ENCODE measurements at places on chromosomes 16 and 17. TPM values are rescaled to one million over a fixed set of nuclear protein-coding genes. Genes with fewer than 3 reads are reported as not detected.
A peak's percentile ranks its signal among the peaks of the same experiment; 100 is the strongest.

LGALS9C gene
- total RNA-seq: not detected

ARL5C gene
- total RNA-seq: not detected

ZNF423 gene
- not detected for total RNA-seq

GRCh38 chr17:58587713-58588117 lies 73.3 kb upstream of the MTMR4 start:
- no peak overlapping the region for H3K27ac ChIP-seq
- no peaks in the 10 kb centered on the region for H3K36me3 ChIP-seq
- DNase-seq: peak; percentile 70
- no peaks in the 10 kb centered on the region for H3K4me1 ChIP-seq

DNA sequence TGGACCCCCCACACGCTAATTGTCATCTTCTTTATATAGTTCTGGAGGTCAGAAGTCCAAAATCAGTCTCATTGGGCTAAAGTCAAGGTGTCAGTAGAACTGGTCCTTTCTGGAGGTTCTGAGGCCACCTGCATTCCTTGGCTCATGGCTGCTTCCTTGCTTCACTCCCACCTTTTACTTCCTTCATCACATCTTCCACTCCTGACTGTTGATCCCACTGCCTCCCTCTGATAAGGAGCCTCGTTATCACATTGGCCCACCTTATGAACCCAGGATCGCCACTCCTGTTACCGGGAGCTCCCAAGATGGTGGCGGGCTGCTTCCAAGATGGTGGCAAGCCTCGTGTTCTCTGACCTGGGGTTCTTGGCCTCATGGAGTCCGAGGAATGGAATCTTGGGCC lies 83.0 kb downstream of the CDC27 start:
- no peak overlapping the region for H3K27ac ChIP-seq
- no peaks in the 10 kb centered on the region for H3K36me3 ChIP-seq
- H3K4me3 ChIP-seq: no peak overlapping the region
- no peaks in the 10 kb centered on the region for H3K4me1 ChIP-seq
- peaks cover 2% of the 10 kb centered on the region for H3K27me3 ChIP-seq

DNA sequence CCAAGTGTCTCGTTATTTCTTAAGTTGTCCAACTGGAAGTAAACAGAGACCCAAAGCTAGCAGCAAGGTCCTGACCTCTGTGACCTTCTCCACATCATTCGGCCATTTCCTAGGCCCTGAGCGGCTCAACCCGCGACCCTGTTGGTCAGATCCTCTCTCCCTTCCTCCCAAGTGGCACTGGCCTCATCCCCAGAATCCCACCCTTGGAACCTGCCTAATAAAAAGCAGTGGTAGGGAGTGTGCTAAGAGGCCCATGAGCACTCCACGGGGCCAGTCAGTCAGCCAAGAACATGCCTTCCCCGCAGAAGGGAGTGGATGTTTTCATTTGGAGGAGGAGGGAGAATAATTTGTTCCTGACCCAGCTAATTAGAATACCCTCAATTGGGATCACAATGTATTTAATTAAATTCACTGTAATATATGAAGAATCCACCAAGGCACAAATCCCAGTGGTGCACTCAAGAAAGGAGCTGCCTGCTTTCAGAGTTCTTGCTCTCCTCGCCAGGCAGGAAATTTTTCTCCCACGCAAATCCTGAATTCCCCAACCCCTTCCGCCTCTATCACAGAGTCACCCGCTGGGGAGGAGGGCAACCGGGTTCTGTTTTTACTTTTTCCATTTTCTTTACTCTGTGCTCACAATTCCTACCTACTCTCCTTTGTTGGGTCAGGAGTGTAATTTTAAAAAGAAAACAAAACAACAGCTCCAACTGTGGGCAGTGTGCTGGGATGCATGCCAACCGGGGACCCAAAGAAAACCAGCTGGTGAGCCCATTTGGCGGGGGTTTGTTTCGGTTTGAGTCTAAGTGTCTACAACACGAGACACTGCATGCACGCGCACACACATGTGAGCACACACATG lies 153.4 kb downstream of the ZFHX3 start:
- no peak for DNase-seq
- peaks cover 3% of the 10 kb centered on the region for H3K36me3 ChIP-seq
- no peak overlapping the region for H3K4me3 ChIP-seq
- peaks cover 2% of the 10 kb centered on the region for H3K27me3 ChIP-seq

DNA sequence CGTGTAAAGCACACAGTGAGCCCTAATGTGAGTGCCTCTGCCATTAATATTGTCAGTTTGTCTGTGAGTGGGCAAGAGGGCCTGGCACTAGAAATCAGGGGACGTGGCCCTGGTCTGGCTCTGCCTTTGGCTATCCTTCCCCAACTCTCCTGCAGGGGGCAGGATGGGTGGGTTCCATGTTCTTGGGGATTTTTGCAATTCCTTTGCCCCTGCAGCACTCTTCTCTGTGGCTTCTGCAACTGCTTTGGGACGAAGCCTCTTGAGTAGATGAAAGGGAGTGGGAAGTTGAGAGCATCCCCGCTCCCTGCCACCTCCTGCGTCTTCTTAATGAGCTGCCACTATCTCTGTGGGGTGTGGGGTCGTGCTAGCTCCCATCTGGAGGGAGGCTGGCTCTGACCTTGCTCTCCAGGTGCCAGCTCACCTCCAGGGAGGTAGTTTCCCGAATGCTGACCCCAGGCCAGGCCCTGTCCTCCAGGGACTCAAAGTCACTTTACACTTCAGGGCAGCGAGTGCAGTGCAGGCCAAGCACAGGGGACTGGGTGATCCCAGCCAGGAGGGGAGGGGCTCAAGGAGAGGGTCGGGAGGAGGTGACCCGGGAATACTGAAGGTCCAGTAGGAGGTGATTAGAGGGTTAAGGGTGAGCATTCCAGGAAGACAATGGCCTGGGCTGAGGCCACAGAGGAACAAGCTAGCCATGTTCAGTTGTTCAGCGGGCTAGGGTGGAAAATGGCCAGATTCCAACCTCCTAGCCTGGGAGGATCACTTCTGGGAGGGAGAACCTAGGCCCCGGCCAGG lies 121.0 kb upstream of the NLRP1 start:
- H3K36me3 ChIP-seq: no peaks in the 10 kb centered on the region
- H3K4me1 ChIP-seq: no peaks in the 10 kb centered on the region
- DNase-seq: peak; percentile 20
- H3K27me3 ChIP-seq: peaks cover 9% of the 10 kb centered on the region

DNA sequence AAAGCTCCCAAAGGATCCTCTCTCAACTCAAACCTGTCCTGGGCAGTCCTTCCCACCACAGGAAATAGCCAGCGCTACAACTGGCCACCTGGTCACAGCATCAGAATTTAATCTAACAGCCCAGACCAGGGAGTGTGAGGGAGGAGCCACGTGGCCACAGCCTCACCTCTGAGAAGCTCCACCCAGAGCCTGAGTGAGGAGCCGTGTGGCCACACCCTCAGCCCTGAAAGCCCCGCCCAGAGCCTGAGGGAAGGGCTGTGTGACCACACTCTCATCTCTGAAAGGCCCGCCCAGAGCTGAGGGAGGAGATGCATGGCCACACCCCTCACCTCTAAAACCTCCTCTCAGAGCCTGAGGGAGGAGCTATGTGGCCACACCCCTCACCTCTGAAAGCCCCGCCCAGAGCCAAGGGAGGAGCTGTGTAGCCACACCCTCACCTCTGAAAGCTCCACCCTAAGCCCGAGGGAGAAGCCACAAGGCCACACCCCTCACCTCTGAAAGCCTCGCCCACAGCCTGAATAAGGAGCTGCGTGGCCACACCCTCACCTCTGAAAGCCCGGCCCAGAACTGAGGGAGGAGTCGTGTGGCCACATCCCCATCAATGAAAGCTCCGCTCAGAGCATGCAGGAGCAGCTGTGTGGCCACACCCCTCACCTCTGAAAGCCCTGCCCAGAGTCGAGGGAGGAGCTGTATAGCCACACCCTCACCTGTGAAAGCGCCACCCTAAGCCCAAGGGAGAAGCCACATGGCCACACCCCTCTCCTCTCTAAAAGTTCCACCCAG lies 28.6 kb downstream of the SLC38A8 start:
- H3K27me3 ChIP-seq: peaks cover 6% of the 10 kb centered on the region
- H3K36me3 ChIP-seq: no peaks in the 10 kb centered on the region
- H3K4me1 ChIP-seq: peaks cover 7% of the 10 kb centered on the region
- DNase-seq: peak; percentile 88

- H3K4me1 ChIP-seq: no peaks in the 10 kb centered on the region
- H3K27me3 ChIP-seq: no peaks in the 10 kb centered on the region
- DNase-seq: no peak
- peaks cover 70% of the 10 kb centered on the region for H3K36me3 ChIP-seq
These were observed 44.9 kb upstream of the POLR3E start for GRCh38 chr16:22252317-22252716.

GRCh38 chr16:7044331-7044730 lies 288.3 kb upstream of the RBFOX1 start:
- H3K27me3 ChIP-seq: no peaks in the 10 kb centered on the region
- no peak overlapping the region for H3K4me3 ChIP-seq
- H3K36me3 ChIP-seq: no peaks in the 10 kb centered on the region
- H3K4me1 ChIP-seq: no peaks in the 10 kb centered on the region
- no peak for DNase-seq
- no peak overlapping the region for H3K27ac ChIP-seq

DNA sequence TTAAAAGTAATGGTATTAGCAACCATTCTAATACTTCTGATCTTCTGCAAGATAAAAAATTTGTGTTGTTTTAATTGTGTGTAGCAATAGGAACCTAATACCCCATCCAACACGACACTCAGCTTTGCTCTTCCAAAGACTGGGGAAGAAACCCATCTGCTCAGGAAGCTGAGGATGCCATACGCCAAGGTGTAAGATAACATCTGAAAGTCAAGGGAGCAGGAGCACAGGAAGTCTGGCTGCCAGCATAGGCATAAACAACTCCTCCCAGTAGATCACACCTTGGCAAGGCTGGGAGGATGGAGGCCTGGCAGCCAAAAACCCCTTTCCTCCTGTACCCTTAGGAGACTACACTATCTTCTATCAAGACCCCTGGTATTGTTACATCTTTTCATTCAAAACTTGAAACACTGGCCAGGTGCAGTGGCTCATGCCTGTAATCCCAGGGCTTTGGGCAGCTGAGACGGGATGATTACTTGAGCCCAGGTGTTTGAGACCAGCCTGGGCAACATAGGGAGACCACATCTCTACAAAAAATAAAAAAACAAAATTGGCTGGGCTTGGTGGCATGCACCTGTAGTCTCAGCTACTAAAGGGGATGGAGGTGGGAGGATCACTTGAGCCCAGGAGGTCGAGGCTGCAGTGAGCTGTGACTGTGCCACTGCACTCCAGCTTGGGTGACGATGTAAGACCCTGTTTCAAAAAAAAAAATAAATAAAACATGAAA lies 5.7 kb upstream of the SPHK1 start:
- H3K4me3 ChIP-seq: no peak overlapping the region
- DNase-seq: no peak
- H3K27me3 ChIP-seq: no peaks in the 10 kb centered on the region
- no peak overlapping the region for H3K27ac ChIP-seq
- no peaks in the 10 kb centered on the region for H3K36me3 ChIP-seq

- no peak overlapping the region for H3K4me3 ChIP-seq
- DNase-seq: no peak
- peaks cover 7% of the 10 kb centered on the region for H3K4me1 ChIP-seq
- H3K27ac ChIP-seq: no peak overlapping the region
- no peaks in the 10 kb centered on the region for H3K27me3 ChIP-seq
These were observed 18.6 kb downstream of the SCNN1B start for GRCh38 chr16:23320693-23321092.

DNA sequence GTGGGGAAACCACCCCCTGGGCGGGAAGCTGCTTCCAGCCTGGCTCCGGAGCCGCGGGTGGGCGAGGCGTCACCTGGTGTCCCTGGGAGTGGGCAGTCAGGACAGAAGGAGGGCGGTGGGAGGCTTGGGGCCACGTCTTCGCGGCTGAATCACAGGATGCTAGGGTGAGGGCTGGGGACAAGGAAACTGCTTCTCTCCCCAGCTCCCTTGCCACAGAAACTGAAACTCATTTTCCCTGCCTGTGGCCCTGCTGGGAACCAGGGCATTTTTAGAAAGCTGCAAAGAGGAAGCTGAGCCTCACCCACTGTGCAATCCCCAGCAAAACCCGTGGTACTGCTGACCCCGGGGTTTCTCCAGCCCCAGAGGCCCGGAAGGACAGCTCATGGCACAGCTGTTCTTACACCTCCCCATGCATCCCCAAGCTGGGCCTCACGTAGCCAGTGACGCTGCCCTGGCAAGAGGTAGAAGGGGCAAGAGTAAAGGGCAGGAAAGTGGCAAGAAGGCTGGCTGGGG lies 8.2 kb downstream of the RHBDF2 start:
- H3K27me3 ChIP-seq: no peaks in the 10 kb centered on the region
- H3K4me3 ChIP-seq: peak overlapping the region; percentile 58
- peak overlapping the region; percentile 90 for H3K27ac ChIP-seq

DNA sequence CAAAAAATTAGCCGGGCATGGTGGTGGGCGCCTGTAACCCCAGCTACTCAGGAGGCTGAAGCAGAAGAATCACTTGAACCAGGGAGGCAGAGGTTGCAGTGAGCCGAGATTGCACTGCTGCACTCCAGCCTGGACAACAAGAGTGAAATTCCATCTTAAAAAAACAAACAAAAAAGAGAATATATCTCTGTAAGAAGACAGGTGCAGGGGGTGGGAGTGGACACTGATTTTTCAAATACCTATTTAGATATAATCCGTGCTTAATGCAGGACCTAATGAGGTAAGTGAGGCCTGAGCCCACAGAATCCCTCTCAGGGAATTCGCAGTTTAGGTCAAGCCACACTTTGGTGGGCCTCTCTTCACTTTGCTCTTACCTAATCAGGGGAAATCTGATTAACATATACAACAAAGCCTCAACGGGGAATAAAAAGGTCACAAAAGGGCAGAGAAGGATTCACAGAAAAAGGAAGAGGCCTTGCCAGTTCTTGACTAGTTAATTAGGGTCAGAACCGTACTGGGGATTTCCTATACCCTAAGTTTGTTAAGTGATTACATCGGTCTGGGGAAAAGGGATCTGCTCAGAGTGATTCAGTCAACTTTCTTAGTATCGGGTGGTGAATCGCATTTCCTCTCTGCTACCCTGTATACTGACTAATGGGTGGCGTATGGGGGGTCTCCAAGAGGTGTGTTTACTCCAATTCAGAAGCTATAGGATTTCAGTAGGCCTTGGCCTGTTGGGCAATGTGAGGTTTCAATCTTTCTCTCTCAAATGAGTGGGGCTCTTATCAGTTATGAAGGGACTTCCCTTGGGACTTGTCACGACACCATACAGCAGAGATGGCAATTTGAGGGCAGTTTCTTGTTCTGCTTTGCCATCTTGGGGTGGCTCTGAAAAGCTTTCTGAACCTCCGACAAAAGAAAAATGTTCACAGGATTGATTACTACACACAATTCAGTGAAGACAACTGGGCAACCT lies 1.9 kb upstream of the NFAT5 start:
- peaks cover 36% of the 10 kb centered on the region for H3K4me1 ChIP-seq
- peak; percentile 89 for DNase-seq
- H3K4me3 ChIP-seq: peak overlapping the region; percentile 91
- peaks cover 25% of the 10 kb centered on the region for H3K36me3 ChIP-seq
- H3K27ac ChIP-seq: peak overlapping the region; percentile 99
- no peaks in the 10 kb centered on the region for H3K27me3 ChIP-seq

DNA sequence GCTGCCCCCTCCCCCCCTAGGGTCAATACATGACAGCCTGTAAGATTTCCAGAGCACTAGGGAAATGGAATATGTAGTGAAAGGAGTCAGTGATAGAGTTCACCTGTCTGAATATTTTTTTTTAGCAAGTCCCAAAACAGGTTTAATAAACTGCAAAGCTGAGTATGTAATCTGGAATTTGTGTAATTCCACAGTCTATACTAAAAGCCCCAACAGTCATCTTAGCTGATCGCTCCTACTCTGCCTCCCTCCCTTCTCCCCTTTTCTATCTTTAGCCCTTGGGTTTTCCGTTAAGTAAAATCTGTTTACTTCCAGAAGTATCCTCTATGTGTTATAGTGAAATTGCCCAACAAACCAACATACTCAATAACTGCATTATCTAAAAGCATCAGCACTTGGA lies 3.5 kb downstream of the CDH13 start:
- H3K27me3 ChIP-seq: peaks cover 45% of the 10 kb centered on the region
- H3K27ac ChIP-seq: no peak overlapping the region
- H3K4me3 ChIP-seq: no peak overlapping the region
- H3K4me1 ChIP-seq: peaks cover 5% of the 10 kb centered on the region

All from activated CD8-positive, alpha-beta T cell treated with anti-CD3 and anti-CD28 coated beads for 36 hours (primary cell).